Activated T-cell treated with anti-CD3 and anti-CD28 coated beads for 1 hour (primary cell): ENCODE measurements at places on chromosomes 12 and 14.

DNA sequence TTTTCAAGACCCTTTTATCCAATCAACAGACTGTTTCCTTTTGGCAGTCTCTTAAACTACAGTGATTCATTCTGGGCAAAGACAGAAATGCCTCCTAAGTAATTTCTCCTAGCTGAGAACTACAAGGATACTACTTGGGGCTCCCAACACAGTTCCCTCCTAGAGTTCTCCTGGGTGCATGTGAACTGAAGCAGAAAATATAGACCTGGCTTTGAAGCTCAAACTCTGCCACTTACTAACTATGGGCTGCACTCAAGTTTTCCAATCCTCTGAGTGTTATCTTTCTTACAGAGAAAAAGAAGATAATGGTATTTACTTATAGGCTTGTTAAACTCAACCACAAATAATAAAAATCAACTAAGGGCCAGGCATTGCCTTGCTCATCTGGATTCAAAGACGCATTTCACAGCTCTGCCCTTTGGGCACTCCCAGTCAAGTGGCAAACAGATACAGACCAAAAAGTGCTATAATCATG, 97.6 kb downstream of the EFCAB11 start:
- DNase-seq: no peak

GRCh38 chr14:86404425-86404824, 874.5 kb downstream of the FLRT2 start:
- no peak for DNase-seq

DNA sequence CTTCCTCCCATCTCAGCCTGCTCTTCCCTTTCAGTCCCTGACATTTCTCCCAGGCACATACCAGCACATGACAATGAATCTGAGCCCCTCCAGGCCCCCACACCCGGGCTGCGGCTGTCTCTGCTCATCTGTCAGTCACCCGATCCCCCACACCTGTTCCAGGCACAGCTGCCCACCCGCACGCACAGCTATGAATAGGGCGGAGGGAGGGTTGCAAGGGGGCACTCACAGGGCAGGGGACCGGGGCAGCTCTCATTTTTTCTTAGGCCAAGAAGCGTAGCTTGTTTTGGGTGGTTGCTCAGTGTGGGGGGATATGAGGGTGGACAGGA, 43.7 kb upstream of the TSPAN9 start:
- DNase-seq: no peak

- DNase-seq: no peak
These were observed 31.9 kb upstream of the ZFP36L1 start for GRCh38 chr14:68824517-68825347.

- DNase-seq: no peak
These were observed 75.6 kb downstream of the LMO3 start for GRCh38 chr12:16530268-16530850.

DNA sequence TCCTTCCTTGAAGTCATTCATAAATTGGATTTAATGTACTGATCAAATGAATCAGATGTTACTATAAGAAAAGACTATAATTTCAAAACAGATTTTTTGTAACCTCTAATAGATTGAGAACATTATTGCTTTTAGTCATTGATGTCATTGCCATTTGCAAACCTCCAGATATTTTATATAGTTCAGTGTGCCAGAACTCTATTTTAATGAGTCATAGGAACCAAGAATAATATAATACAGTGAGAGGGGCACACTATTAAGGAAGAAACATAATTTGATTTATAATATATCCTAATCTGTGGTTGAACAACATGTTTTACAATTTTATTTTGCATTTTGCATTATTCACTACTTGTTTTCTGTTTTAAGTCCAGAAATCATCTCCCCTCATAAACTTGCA, 78.0 kb downstream of the LRRC9 start:
- no peak for DNase-seq

GRCh38 chr12:114160445-114160844, 194.3 kb upstream of the RBM19 start:
- no peak for DNase-seq

DNA sequence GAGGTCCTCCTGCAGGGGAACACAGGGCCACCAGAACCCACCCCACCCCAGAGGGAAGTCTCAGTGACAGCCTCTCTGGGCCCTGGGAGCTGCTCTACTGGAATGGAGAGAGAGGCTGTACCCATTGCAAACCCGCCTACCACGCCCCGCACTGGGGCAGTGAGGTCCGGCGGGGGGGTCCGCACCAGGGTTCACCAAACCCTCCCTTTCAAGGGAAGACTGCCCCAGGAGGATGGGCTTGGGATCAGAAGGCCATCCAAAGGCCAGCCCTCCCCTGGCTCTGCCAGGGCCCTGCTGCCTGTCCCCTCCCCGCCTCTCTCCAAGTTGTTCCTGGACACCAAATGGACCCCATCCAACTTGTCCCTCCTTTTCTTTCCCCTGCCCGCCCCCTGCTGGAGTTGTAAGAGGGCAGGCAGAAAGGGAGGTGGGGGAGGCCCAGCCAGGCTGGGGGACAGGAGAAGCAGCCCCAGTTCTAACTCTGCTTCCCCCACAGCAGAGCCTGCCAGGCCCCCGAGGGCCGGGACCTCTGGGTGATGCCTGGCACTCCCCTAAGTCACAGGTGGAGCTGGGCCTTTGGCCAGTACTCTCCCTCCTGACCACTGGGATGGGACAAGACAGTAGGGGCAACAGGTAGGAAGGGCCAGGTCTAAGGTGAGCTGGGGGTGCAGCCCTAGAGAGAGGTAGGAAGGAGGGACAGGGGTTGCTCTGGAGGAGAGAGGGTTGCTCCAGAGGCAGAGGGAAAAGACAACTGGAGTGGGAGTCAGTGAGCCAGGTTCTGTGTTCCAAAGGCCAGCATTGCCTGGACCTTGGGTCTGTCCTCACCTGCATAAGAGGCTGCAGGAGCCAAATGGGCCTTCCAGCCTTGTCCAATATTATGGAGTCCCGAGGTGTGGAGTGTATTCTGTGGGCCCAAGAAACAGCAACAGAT, 3.2 kb upstream of the DIO3 start:
- no peak for DNase-seq

DNA sequence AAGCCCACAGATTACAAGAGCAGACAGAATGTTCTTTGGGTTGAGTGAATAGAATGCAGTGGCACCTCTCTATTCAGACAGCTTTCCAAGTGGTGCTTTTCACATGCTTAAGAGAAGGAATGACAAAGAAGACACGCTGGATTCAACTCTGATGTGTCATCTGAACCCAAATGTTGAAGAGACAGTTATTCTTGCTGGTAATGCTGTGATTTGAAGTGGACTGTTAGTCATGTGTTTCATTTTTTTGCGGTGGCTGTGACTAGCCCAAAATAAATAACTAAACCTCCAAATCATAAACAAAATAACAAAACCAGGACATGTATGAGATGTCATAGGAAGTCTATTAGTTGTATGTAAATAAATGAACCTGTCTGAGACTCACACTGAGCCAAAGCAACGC, 391.8 kb upstream of the PRICKLE1 start:
- DNase-seq: no peak

- no peak for DNase-seq
These were observed 397.1 kb downstream of the MDGA2 start for GRCh38 chr14:47278233-47278842.

GRCh38 chr14:23327947-23328744, 6.9 kb downstream of the PABPN1 start:
- peak; percentile 52 for DNase-seq

- DNase-seq: no peak
These were observed 221.2 kb downstream of the SSPN start for GRCh38 chr12:26416550-26416949.

GRCh38 chr12:69502345-69503081, 32.3 kb downstream of the FRS2 start:
- no peak for DNase-seq

DNA sequence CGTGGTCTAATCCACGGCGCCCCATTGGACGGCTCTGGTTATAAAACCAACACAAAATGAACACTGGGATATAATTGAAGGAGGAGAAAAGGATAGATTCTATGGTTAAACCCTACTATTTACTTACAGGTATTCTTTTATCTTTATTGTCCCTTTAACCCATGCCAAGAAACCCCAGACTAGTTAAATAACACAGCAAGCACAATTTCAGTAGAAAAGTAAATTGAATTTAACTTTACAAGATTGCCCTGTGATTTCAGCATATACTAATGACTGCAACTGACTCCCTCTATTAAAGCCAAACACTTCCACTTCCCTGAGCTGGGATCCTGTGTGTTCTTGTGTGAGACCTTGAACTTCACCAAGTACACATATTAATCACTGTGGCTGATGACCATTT, 45.3 kb downstream of the BCL11B start:
- no peak for DNase-seq

DNA sequence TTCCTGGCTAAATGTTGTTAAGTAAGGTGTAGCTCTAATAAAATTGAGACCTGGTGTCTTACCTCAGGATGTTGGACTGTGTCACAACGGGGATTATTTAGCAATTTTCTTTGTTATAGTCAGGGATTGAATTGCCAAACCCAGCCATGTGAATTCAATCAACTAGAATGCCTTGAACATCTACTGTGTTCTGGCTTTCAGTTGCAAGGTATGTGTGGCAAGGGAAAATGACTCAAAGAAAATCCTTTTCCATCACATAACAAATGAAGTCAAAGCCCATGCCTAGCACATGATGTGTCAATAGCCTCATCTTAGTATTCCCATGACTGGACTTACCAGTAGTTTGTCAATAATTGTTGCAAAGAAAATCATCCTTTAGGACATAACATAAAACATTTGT, 519.8 kb upstream of the FLRT2 start:
- DNase-seq: no peak

DNA sequence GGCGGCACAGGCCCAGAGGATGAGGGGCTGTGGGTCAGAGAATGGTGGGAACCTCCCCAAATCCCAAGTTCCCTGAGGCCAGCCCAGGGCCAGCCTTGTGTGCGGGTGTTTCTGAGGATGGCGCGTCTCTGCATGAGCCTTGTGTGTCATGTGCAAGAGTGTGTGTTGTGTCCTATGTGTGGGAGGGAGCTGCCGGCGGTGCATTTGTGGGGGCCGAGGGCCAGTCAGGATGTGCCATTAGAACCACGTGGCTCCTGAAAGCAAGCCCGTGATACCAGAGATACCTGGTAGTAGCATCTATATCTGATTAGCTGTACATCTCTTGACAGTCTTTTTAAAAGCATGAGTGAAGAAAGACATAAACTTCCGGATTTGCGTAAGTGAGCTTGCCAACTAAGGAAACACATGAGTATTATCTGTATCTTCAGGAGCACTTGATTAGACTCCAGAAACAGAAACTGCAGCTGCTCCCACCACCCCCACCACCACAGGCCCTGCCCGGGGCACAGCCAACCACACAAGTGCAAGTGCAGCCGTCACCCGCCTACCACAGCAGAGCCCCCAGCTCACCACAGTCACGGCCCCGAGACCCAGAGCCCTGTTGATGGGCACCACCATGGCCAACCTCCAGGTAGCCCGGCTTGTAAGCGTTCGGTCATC, 19.2 kb downstream of the DDX51 start:
- no peak for DNase-seq

DNA sequence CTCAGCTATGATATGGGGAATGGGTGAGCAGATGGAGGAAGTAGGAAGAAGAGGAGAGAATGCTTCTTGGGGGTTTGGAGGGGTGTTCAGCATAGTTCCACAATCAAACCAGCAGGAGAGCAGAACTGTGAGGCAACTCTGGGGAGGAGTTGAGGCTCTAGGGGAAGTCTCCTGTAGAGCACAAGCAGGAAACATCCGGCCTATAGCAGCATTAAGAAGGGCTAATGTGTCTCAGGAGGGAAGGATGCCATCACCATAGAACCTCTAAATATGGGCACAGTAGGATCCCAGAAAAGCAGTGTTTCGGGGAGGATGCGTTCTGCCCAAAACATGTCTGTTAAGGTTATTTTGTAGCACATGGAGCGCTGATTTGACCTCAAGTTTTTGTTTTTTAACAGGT, 8.4 kb upstream of the SALL2 start:
- DNase-seq: no peak

- no peak for DNase-seq
These were observed 30.5 kb downstream of the BCL11B start for GRCh38 chr14:99241325-99242010.

DNA sequence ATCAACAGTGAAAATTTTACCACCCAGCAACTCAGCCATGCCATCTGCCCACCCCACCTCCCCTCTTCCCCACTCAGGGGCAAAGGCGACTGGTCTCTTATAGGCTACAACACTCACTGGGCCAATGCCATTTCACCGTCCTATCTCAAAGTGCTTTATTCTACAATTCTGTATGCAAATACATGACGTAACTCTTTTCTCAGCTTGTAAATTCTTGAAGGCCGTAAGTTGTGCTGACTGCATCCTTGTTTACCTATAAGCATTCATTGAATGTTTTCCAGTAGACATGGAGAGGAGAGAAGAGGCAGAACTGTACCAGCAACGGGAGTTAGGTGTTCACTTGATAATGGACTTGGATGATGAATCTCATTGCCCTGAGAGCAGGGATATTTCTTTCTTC, 15.6 kb downstream of the BCL2L14 start:
- no peak for DNase-seq

DNA sequence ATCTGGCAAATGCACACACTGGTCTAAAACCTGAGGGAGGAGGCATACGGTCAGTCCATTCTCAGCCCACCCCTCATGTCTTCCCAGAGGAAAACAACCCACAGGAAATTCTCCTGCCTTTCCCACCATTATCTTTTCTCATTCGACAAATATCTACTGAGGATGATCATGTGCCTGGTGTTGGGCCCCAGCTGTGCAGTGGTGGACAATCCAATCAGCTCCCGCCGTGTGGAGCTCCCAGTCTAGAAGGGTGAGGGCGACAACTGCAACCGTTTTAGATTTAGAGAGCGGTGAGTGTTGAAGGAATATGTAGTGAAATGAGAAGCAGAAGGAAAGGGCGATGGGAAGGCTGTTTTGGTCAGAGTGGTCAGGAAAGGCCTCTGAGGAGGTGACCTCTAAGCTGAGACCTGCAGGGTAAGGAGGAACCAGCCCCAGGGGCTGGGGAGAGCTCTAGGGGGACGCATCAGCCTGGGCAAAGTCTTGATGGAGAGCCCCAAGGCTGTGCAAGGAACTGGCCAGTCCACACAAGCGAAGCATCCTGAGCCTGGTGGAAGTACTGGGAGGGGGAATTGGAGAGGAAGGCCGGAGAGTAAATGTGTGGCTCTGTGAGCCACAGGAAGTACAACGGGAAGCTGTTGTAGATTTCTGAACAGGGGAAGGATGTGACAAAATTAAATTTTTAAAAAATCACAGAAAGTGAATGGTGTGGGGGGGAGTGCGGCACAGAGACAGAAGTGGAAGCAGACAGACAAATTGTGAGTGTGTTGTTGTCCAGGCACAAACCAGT, 192.8 kb downstream of the NTF3 start:
- no peak for DNase-seq

- no peak for DNase-seq
These were observed 3.9 kb downstream of the NACA start for GRCh38 chr12:56721216-56721615.

- DNase-seq: no peak
These were observed 12.1 kb downstream of the ADCK1 start for GRCh38 chr14:77812028-77812427.
